ENCODE measurements at places on chromosomes 12 and 14.

GRCh38 chr12:132419631-132420246, 70.2 kb upstream of the FBRSL1 start:
- no peak for DNase-seq

DNA sequence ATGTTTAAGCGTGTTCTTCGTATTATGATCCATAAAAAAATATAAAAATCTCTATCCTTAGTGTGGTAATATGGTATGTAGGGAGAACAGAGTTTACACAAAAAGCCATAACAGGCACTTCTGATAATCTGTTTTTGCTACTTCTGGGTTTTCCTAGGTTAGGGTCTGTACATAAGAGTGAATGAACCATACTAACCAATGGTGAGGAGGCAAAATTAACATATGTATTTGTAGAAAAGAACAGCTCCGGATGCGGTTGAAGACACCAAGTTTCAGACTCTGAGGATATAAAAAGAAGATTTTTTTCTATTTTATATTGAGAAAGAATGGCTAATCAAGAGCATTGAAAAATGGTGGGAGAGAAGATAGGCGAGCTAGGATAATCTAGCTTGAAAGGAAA, 40.2 kb upstream of the PPP1R12A start:
- DNase-seq, result no peak

GRCh38 chr12:62292761-62293344, 32.6 kb downstream of the USP15 start:
- no peak for DNase-seq

GRCh38 chr12:14893506-14894250, 8.0 kb upstream of the MGP start:
- DNase-seq, result no peak

- no peak for DNase-seq
These were observed 159.3 kb downstream of the SLC25A21 start for GRCh38 chr14:37013078-37013477.

Data from glomerular endothelial cell (primary cell).